ENCODE measurements at places on chromosomes 6 and 20.

GRCh38 chr6:169035385-169036240 is 218.0 kb downstream of the THBS2 start:
- no peak for DNase-seq

- no peak for DNase-seq
These were observed 331.6 kb downstream of the TAF4 start for GRCh38 chr20:61733891-61734732.

DNA sequence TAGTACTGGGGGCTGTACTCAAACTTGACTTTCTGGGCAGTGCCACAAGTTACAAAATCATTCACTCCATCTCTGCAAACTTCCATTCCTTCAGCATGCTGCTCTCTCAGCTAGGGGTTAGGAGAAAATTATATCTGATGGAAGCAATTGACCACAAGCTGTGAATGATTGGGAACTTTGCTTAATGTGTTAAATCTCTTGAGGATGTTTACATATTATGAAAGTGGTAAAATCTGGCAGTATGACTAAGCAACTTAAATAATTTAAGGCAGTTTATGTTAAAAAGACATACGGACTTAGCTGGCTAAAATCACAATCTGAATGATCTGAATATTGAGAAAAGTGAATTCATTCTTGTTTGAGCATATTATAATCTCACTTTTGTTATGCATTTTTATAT is 415.0 kb downstream of the PHF3 start:
- no peak for DNase-seq

- no peak for DNase-seq
These were observed 39.9 kb upstream of the ZNF831 start for GRCh38 chr20:59123678-59124255.

DNA sequence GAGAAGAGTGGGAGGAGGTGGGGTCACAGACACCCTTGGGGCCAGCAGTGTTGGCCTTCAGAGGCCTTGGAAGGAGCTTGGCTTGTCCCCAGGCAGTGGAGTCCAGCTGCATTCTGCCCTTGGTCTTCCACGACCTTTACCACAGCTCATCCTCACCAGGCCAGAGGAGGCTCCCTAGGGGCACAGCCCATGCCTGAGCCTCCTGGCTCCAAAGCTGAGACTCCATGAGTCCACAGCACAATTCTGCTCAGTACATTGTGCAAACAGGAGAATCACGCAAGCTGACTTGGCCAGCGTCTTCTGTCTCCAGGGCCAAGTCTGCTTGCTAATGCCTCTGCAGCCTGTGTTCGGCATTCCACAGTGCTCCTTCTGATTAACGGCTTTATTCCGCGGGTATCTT is 337.2 kb downstream of the SMOC2 start:
- no peak for DNase-seq

GRCh38 chr20:24163506-24163905 is 174.9 kb upstream of the GGTLC1 start:
- DNase-seq: no peak

DNA sequence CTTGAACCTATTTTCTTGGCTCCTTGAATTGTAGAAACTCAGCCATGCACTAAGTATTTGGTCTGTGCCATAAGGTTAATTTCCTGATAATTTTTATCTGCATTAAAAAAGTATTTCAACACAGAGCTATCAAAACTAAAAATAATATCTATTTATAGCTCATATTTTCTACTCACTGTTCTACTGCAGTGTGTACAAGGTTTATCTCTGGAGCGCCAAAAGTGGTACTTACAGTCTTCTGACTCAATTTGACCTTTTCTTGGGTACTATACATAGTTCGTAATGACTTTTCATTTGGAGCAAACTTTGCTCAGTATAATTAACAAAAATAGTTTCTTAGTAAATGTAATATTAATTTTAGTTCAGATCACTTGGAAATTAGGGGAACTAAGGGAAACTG is 69.2 kb downstream of the IRAK1BP1 start:
- DNase-seq: no peak

GRCh38 chr20:46349742-46350056 is 41.4 kb upstream of the CDH22 start:
- DNase-seq: no peak

DNA sequence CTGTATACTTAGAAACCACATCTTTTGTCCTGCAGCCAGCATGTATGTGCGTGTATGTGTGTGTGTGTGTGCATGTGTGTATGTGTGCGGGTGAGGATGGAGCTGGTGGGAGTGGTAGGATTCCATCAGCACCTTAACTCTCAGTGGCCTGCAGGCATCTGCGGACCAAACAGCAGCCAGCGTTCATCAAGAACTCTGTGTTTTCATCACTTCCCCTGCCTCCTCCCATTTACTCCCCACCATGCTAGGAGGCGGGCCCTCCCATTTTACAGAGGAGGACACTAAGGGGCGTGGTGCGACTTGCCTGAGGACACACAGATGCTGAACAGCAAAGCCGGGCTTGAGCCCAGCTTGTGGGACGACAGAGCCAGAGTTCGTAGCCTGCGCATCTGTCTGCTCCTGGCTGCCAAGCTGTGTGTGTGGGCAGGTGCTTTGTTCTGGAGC is 8.9 kb downstream of the VSTM2L start:
- no peak for DNase-seq

GRCh38 chr6:147065786-147066185 is 138.4 kb upstream of the STXBP5 start:
- no peak for DNase-seq

DNA sequence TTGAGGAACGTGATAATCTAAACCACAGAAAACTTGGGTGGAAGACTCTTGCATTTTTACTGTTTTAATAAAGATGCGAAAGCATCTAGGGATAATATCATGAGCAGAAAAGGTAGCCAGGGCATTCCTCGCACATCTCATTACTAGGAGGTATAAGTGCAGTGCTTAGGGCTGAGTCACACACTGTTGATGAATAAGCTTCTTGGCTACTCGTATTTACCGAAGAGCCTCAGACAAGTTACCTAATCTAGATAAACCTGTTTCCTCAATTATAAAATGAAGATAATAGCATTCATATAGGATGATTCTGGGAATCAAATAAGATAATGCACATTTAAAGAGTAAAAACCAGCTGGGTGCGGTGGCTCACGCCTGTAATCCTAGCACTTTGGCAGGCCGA is 780 bp upstream of the KIAA0319 start:
- no peak for DNase-seq

DNA sequence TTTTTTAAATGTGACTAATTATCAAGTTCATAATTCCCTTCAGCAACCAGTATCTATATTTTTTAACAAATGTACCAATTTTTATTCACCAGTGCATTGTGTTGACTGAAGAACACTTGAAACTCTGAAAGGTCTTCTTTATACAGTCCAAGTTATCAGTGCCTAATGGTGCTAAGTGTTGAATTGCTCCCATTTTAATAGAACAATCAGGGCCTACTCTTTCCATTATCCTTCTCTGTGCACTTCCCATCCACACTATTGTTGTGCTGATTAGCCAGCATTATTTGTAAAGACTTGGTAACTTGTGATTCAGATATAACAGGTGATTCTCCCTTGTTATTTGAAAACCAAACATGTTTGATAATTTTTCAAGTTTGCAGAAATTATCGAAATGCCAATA is 1209.7 kb upstream of the MAP3K7 start:
- no peak for DNase-seq

- no peak for DNase-seq
These were observed 3.7 kb downstream of the TFB1M start for GRCh38 chr6:155310596-155310995.

DNA sequence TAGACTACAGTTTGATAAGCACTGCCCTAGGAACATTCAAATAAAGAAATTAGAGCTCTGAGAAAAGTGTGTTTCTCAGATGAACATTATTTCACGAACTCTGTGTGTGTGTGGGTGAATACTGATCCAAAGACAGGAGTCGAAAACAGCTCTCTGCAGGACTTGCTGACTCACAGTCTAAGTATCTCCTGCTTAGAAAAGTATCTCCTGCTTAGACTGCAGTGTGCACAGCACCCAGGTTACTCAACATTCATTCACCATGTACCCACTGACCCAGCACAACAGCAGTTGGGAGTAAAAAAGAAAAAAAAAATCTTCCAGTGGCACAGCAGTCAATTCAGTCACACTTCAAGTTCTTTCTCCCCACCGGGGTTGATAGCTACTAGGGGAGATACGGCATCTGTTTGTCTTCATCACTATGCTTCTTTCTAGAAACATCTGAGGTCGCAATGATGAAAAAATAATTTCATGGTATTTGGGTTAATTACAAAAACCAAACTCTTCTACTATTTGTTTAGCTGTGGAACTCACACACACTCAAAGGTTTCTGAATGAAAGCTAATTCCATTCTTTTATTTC is 48.0 kb downstream of the GCLC start:
- DNase-seq: no peak

- DNase-seq: no peak
These were observed 768.1 kb downstream of the KIF16B start for GRCh38 chr20:15805154-15805553.

- DNase-seq: no peak
These were observed 10.8 kb upstream of the SMIM29 start for GRCh38 chr6:34259529-34260069.

Measured in NCI-H2107 (cell line).